HS-27A (cell line): ENCODE measurements at places on chromosomes 2 and 18.

GRCh38 chr2:3725458-3726250, 22.3 kb downstream of the DCDC2C start:
- no peak for DNase-seq

- DNase-seq = no peak
These were observed 39.7 kb upstream of the MRPL19 start for GRCh38 chr2:75606761-75607399.

GRCh38 chr2:176826356-176826755, 386.2 kb upstream of the HNRNPA3 start:
- no peak for DNase-seq

GRCh38 chr2:218883491-218884490, 3.1 kb downstream of the WNT10A start:
- no peak for DNase-seq

DNA sequence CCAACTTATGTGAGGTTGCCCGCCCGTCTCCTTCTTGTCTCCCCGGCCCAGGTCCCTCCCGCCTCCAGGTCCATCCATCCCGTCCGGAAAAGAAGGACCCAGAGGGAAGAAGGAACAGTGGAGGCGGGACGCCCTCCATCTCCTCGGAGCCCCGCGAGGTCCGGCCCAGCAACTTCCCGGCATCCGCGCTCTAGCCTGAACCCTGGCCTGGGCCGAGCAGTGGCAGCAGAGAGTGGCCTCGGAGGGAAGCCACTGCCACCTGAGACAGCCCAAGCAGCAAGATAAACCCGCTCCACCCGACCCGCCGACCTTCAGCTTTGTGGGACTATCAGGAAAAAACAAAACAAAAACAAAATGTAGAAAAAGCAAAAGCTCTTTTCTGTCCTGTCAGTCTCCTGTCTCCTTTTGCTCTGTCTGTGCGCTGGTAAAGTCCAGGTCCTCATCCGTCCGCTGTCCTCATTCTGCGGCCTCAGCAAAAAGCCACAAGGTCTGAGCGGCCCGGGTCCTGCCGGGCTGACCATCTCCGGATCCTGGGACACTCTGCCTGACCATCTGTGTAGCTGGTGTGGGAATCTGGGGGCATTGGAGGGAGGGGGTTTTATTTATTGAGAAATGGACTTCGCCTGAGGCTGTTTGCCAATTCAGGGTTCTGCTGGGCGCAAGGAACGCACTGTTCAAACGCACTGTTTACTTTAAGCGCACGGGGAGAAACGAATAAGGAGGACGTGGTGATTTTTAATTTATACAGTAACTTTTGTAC, 3.1 kb downstream of the DLX1 start:
- DNase-seq = no peak

GRCh38 chr18:21632393-21632792, 20.3 kb downstream of the SNRPD1 start:
- no peak for DNase-seq

- DNase-seq = no peak
These were observed 493.7 kb upstream of the VRK2 start for GRCh38 chr2:57552885-57553284.

GRCh38 chr2:1818811-1819210, 74.5 kb upstream of the PXDN start:
- DNase-seq = no peak

DNA sequence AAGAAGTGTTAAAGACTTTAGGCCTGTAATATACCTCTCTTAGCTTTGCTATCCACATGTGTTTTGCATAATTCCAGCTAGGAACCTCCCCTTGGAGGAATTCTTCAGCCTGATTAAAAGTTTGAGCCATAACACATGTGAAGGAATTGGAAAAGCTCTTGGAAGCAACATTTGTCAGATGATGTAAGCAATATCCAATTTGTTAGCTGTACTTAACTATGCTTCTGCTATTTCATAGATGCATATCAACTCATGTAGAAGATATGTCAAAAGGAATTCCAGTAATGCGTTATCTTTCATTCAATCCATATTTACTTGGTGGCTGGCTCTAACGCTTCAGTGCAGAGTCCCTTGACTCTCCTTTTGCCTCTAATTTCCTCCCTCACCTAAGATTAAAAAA, 46.2 kb downstream of the PKP4 start:
- DNase-seq = peak; percentile 71

DNA sequence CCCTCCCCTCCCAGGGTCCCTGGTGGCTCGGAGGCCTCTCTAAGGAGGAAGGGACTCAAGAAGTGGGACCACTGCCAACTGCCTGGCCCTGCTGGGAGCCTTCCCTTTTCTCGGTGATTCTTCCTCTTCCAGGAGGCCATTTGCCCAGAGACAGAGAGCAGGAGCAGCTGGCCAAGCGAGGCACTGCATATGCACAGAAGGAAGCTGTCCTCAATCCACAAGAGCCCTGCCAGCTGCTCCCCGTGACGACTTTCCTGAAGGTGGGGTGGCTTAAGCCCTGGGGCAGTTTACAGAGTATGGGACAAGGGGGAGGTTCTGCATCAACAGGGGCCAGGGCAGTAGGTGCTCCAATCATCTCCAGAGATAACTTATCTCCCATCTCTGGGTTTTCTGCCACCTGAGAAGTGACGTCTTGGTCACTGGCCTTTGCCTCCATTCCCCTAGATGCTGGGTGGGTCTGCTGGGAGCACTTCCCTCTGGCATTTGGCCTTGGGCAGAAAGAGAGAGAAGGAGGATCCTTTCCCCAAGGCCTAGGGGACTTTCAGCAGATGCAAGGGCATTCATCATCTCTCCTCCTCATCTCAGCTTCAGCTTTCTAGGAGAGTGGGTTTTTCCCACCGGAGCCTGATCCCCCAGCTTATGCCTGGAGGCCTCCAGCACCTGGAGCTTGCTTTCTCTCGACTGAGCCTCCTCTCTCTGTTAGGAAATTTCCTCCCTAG, 28.5 kb downstream of the CIB4 start:
- no peak for DNase-seq

- DNase-seq = no peak
These were observed 1910.7 kb upstream of the LRRTM1 start for GRCh38 chr2:82215212-82215611.

- DNase-seq = no peak
These were observed 18.2 kb downstream of the BMP10 start for GRCh38 chr2:68853035-68853434.

GRCh38 chr2:26074676-26075075, 40.8 kb downstream of the RAB10 start:
- DNase-seq = no peak

GRCh38 chr2:226767056-226767813, 32.4 kb downstream of the IRS1 start:
- DNase-seq = no peak

DNA sequence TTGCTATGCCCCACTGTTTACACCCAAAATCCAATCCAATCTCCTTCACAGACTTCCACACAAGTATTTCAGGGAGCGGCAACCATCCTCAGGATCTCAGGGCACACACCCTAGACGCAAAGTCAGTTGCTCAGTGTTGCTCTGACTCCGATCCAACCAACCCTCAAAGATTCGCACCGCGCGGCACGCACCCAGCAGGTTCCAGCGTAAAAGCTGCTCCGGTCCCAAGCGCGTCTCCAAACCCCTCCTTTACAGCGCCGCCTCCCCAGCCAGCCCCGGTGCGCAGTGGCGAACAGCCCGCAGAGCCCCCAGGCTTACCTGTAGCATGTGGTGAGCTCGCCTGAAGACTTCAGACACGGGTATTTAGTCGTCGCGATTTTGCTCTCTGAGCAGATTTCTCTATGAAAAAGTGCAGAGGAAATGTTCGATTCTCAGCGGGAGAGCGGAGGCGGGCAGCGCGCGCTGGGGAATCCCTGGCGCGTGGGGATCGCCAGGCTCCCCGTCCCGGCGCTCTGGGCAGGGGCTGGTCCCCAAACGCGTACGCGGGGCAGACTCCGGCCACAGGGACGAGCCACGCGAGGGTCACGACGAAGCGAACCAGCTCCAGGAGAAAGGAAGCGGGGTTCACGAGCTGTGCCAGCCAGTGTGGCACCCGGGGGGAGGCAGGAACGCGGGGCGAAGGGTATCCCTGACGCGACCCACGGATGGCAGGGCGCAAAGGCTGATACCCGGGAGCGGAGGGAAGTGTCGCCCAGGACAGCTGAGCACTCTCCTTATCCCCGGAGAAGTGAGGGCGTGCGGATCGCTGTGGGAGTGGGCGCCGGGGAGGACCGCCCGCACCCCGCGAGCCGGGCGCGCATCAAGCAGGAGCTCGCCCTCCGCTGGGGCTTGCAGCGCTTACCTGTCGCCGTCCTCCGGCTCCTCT, 650 bp downstream of the CCBE1 start:
- no peak for DNase-seq

- peak; percentile 48 for DNase-seq
These were observed 503.6 kb upstream of the SYT4 start for GRCh38 chr18:43780782-43781340.

GRCh38 chr2:42105330-42106256, 57.8 kb downstream of the PKDCC start:
- DNase-seq = no peak

DNA sequence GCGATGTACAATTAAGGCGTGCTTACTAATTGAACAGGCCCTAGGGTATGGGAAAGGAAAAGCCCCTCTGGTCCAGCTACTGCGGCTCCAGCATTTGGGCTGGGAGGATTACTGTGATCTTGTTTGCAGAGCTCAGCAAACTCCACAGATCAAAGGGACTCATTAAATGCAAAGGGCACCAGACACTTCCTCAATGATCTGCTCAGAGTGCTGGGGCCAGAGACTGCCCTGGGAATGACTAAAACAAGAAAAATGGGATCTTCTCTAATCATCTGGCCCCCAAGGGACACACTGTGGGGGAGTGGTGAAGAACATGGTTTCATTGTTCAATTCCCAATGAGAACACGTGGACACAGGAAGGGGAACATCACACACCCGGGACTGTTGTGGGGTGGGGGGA, 85.0 kb downstream of the MARCHF4 start:
- no peak for DNase-seq

- DNase-seq = no peak
These were observed 214.2 kb downstream of the SOCS6 start for GRCh38 chr18:70503060-70503459.

- DNase-seq = no peak
These were observed 66.1 kb downstream of the ACSL3 start for GRCh38 chr2:222926915-222927314.

DNA sequence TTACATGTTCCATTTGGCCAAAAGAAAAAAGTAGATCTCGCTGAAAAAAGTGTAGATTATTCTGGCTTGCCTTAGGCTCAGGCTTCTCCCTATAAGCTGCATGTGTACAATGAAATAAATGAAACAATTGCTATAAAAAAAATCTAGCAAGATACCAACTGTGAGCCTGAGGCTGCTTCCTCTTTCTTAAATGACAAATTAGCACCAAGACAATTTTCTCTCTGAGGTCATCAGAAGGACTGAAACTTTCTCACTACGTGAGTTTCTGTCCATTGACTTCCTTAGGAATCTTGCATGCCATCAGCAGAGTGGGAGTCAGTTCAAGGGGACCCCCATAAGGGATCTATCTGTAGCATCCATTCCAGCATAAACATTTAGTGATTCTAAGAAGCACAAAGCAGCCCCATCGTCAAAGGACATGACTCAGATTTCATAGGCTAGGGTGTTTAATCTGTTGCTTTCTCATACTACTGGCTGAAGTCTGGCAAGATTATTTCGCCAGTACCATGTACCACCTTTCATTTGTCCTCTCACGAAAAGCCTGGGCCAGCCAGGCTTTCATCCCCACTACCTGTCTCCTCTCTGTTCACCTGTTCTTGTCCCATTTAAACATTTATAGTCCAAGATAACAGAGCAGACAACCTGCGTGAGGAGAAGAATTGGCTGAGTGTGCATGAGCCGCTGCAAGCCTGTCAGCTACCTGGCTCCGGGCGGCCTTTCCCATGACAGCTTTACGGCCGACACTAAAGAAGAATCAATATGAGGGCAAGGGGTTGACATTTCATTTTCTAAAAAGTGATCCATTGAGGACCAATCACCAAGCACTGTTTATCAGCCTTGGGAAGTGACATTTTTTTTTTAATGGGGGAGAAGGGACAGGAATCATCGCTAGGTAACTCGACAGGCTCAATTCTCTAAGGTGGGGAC, 120.0 kb downstream of the EPHA4 start:
- DNase-seq = no peak

DNA sequence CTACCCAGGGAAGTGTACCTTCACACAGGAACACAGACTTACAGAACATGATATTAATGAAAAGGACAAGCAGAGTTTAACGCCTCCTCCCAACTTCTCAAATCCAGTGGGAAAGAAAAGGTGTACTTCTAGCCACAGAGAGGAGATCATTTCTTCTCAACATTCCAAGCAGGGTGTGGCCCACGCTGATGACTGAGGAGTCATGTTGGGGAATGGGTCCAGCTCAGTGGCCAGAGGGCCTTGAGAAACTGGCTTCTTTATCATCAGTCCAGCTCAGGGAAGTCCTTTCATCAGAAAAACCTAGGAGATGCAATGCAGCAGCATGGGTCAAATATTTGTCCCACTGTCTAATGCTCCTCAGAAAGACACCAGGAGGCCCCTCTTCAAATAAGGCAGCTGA, 63.0 kb downstream of the RBM43 start:
- DNase-seq = no peak

DNA sequence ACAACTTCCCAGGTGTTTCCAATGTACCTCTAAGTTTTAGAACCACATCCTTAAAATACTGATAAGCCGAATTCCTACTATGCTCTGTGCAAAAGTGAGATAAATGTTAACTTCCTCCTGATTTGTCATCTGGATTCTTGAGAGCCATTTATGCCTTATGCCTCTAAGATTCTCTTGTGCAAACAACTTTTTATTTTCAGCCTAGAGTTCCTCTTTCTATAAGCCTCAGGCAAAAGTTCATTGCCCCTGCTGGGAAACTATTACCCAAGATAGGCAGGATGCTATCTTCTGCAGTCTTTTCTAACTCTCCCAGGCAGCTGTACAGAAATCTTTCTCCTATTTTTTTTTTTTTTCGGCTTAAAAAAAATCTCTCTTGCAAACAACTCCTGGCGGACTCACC, 216.1 kb downstream of the KCNJ3 start:
- DNase-seq = no peak

DNA sequence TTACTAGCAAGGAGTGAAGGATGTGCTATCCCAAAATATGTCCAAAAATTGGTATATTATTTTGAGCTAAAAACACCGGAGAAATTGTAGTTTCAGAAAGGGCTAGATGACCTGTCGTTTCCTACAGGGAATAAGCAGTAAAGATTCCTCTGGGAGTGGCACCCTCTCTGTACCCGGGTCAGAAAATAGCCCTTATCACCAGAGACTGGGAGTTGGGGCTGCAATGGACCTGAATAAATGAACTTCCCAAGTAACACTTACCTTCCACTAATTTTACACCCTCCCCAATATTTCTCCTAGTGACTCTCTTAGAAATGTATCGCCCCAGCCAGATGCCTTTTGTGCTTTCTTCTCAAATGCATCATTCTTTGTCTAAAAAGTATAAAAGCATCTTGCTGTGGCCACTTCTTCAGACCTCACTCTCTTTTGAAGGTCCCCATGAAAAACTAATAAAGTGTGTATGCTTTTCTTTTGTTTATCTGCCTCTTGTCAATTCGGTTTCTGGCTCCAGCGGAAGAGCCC, 734 bp upstream of the RMC1 start:
- DNase-seq = no peak

GRCh38 chr2:217738061-217738460, 264.7 kb downstream of the TNS1 start:
- no peak for DNase-seq
